ENCODE measurements at places on chromosomes 1 and 21.

DNA sequence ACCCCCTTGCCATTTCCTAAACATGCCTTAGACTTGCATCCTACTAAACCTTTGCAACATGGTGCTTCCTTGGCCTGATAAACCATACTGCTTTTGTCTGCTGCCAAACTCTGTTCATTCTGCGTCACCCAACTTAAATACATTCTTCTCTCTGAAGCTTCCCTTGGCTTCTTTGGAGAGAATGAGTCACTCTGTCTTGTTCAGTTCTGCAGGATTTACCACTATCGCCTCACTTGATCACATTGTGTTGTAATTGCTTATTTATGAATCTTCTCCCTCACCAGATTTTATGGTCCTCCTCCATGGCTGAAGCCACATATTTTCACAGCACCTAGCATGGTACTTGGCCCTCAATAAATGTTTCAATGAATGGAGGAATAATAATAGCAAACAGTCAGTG lies 21.7 kb upstream of the TUT4 start:
- no peak for DNase-seq

DNA sequence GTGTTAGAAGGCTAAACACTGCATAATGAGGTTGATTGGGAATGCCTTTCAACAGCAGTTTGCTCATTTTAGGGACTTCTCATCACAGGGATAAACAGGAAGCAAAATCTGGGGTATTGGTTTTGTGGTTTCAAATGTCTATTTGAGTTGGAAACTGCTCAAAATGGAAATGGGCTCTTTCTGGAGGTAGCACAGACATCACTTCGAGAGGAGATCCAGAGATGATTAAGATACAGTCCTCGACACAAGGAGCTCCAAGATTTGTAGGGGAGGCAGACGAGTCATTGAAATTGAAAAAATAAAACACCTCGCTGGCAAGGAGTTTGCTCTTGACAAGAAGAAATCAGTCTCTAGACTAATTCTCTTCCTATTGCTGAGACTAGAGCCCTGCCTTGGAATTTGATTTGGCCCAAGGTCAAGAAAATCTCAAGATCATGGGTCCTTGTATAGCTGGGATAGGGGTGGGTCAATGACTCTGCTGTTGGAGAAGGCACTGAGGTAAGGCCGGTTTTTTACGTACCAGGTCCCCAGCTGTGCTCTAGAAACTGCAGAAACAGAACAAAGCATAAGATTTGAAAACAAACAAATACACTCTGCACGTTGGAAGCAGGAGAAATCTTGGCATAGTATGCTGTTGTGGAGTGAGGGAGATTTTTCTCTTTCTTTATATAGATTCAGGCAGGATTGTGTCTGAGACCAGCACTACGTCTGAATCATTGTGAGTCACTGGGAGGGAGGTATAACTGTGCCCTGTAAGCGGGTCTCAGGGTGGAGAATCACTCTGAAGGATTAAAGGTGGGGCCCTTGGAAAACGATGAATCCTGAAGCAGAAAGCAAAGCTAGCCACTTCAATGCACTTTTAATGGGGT lies 17.7 kb upstream of the KLHDC8A start:
- no peak for DNase-seq

DNA sequence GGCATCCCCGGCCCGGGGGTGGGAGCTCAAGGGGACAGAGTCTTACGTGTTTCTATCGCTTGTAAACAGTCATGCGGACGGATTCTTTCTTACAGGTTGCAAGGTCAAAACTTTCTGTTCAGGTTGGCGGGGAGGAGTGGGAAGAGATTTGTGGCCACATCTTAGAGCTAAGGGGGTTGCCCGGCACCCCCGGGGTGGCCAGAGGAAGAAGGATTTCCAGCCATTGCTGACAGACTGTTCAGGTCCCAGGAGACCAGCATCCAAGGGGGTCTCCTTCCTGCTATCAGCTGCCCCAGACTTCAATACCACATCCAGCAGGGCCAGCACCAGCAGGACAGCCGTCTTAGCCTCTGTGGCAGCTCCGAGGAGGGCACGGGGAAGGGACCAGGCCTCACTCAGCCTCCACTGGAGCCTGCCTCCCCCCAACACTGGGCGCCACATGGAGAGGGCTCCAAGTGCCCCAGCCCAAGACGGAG lies 52.0 kb downstream of the KIF21B start:
- DNase-seq: no peak

GRCh38 chr21:15301014-15301413 lies 236.2 kb upstream of the NRIP1 start:
- DNase-seq: no peak

- no peak for DNase-seq
Observed at GRCh38 chr21:35861661-35862060, 198.7 kb downstream of the SETD4 start.

GRCh38 chr1:96104506-96104905 lies 617.1 kb upstream of the PTBP2 start:
- DNase-seq: no peak

- DNase-seq: no peak
Observed at GRCh38 chr1:232225336-232226131, 404.4 kb downstream of the SIPA1L2 start.

DNA sequence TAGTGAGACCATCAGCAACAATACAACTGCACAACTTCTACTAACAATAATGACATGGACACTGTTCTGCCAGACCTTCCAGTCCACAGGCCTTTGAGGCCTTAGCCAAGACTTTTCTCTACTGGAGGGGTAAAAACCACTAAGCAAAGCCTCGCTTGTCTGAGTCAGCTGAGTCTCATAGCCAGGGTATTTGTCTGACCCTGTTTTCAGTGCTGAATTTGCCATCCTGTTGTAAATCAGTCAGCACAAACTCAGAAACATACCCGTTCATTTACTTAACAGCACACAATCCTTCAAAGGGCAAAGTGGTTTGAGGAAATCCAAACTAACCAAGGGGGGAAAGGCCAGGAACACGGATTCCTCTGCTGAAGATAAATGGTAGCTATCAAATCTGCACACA lies 537.8 kb downstream of the SMYD3 start:
- DNase-seq: no peak

GRCh38 chr1:30005972-30006619 lies 717.3 kb downstream of the MATN1 start:
- DNase-seq: no peak

GRCh38 chr1:160656737-160657136 lies 9.9 kb upstream of the SLAMF1 start:
- no peak for DNase-seq

GRCh38 chr1:54014009-54014629 lies 3.9 kb downstream of the LDLRAD1 start:
- DNase-seq: no peak

- no peak for DNase-seq
Observed at GRCh38 chr1:2934642-2935081, 86.6 kb upstream of the ACTRT2 start.

- no peak for DNase-seq
Observed at GRCh38 chr1:57963581-57963980, 539.7 kb upstream of the DAB1 start.

DNA sequence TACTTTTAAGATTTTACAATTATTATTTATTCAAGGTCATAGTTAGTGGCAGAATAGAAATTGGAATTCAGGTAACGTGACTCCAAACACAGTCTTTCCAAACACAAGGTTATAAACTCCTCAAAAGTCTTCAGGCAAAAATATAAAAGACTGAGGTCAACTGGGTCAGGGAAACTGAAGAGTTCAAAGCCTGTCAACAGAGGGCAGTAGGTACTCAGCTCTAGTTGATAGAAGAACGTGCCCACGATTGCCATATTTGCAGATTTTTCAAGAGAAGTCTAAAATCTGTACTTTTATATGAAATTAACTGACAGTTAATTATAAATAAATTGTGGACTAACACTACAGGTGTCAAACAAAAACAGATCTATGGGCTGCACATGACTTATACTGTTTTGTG lies 135.0 kb downstream of the LHX4 start:
- no peak for DNase-seq

DNA sequence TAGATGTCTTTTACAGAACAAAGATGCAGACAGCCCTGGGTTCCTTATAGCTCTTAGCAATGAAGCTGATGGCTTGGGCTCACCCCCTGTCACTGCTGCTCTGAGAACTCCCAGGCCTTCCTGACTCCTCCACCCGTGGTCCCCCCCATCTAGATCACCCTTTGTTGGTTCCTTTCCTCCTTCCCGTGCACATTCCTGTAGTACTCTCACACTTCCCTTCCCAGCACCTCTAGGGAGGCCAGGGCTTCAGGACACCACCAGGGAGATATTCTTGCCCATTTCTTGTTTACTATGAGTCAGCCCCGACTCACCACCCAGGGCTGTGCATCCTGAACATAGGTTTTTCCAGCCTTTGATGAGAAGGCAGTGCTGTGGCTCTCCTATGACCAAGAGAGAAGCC lies 14.4 kb upstream of the NOS1AP start:
- DNase-seq: no peak

GRCh38 chr1:109543988-109544735 lies 4.3 kb upstream of the GNAI3 start:
- no peak for DNase-seq

DNA sequence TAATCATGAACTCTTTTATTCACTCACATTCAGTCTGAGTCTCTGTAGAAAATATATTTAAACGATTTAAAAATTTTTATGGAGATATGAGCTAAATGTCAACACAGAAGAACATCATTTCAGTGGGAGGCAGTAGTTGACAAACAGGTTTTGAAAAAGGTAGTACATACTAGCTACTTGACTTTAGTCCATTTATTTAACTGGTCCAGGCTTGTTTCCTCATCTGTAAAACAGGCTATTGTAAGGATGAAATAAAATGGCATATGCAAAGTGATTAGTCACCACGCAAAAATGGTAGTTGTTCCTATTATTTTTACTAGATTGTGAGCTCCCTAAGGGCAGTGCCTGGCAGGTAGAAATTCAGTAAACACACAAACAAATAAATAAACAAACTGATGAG lies 75.2 kb downstream of the NTPCR start:
- DNase-seq: no peak

DNA sequence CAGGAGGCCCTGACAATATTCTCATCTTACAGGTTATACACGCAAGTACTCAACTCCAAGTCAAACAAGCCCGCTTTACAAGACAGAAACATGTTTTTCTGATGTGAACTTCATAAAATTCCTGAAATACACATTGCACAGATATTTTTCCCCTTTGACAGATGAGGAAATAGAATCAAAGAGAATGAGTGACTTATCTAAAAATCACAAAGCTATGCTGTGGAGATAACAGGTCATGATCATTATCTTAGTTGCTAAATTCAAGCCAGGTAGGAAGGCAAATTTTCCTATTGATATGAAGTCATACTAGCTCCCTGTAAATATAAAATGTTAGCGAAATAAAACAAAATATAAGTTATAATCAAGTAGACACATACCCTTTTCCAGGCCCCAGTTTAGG lies 18.3 kb downstream of the UBR4 start:
- DNase-seq: no peak

DNA sequence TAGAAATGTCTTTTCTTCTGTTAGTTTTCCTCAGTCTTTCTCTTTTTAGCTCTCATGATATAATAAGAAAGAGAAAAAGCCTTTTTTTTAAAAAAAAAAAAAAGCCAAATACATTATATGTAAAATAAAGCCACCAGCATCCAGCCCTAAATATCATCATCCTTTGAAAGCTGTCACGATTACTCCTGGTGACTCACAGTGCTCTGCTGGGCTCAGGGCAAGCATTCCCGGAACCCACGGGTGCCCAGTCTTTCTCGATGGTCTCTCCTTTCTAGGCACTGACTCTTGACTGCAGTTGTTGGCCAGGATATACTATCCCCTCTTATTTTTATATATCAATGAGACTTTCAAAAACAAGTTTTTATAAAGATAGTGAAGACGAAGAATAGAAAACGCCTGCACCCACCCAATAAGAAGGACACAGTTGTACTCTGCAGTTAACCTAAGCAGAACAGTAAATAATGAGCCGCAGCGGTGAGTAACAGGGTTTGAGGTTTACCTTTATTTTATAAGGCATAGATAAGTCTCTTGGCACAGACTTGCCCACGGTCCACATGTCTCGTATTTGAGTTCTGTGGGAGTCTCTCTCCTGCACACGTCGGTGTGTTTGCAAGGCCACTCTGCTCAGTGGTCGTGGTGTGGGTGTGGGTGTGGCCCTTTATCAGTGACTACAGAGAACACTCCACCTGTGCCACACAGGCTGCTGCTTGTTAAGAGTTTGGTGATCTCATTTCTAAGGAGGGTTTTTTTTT lies 15.7 kb upstream of the MX2 start:
- no peak for DNase-seq

DNA sequence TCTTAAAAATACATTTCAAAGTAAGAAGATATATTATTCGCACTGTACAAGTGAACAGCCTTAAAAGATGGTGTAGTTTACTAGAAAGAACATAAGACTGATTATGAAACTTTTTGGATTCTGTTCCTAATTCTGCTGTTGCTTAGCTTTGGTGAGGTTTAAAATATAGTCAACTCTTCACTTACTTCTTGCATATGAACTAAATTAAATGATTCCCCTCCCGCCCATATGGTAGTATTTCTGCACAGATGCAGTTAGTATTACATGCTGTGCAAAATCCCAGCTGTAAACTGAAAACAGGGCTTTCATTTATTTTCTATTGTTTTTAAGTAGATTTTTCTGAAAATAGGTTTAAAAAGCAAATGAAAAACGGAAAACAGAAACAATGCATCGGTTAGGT lies 345.4 kb upstream of the NCAM2 start:
- DNase-seq: no peak

DNA sequence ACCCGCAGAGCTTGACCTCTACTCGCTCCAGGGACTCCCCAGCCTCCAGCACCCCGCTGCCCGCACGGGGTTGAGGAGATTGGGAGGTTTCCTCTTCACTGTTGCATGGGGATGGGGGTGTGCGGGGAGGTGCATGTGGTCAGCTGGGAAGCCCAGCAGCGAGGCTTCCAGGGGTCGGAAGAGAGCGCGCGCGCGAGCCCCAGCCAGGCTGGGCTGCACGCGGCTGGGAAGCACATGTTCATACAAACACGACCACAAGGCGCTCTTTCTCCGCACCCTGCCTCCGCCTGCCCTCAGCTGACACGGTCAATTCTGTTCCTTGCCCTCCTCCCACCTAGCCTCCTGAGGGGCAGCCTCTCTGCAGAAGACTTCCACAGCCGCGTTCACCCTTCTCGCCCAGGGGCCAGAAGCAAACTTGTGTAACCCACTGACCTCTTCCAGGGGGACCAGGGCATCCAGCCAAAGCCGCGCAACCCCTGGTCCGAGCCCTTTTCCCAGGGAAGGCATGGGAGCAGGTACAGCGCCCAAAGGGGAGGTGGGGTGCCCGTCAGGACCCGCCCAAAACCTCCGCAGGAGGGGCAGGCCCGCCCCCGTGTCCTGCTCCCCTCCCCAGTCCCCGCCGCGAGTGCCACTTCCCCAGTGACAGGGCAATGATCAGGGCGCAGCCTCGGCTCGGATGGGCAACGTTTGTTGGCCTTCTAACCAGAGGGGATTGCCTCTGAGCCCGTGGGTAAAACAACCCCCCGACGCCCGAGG lies 1.3 kb downstream of the COL24A1 start:
- DNase-seq: no peak

Data from effector CD4-positive, alpha-beta T cell (primary cell).